ENCODE measurements at places on chromosomes 5 and 9.

DNA sequence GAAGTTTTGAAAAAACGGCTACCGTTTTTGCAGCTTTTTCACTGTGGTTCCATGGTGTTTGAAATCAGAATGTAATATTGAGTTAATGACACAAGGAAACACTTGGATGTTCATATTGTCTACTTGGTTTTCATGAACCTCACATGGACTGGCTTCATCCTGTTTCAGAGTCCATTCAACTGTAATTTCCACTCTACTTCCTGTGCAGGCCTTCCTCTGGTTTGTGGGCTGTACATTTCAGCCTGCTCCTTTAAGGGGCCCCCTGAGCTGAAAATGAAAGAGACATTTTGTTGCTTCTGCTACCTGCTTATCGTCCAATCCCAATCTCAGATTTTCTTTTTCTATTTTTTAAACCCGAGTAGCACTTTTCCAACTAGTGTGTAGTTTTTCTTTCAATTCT lies 41.8 kb upstream of the CDKN2B start:
- DNase-seq = peak; percentile 82

DNA sequence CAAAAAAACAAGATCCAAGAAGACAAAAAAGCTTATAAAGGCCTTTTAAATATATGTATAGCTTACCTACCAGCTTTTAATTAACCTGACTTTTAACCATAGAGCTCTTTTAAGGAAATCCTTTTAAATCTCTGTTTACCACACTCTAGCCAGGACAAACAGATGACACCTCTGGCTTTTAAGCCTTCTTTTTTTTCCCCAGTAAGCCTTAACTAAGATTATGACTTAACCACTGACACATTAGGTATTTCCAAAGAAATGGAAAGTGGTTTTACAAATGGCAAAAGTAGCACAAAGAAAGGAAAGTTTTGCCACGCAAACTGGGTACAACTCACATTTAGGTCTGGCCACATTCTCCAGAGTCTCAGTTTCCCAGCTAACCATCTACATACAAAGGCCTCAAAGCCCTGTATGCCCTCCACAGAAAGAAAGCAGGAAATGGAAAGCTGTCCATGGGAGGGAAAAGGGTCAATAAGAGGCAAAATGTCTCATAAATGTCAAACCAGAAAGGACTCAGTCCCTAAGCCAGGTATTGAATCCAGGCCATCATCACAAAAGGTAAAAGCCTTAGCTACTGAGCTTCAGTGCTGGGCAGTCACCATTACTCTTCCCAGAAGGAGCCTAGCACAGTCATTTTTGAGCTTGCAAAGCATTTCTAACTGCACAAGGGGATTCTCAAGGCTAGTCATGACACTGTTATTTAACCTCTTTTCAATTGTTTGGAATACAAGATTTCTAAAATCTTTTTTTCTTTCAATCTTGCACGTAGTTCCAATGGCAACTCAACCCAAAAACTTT lies 19.7 kb downstream of the TMEM161B start:
- no peak for DNase-seq

- DNase-seq = no peak
These were observed 141.3 kb downstream of the SREK1 start for GRCh38 chr5:66285343-66285922.

GRCh38 chr9:81685763-81686613 lies 3.4 kb downstream of the TLE1 start:
- no peak for DNase-seq

DNA sequence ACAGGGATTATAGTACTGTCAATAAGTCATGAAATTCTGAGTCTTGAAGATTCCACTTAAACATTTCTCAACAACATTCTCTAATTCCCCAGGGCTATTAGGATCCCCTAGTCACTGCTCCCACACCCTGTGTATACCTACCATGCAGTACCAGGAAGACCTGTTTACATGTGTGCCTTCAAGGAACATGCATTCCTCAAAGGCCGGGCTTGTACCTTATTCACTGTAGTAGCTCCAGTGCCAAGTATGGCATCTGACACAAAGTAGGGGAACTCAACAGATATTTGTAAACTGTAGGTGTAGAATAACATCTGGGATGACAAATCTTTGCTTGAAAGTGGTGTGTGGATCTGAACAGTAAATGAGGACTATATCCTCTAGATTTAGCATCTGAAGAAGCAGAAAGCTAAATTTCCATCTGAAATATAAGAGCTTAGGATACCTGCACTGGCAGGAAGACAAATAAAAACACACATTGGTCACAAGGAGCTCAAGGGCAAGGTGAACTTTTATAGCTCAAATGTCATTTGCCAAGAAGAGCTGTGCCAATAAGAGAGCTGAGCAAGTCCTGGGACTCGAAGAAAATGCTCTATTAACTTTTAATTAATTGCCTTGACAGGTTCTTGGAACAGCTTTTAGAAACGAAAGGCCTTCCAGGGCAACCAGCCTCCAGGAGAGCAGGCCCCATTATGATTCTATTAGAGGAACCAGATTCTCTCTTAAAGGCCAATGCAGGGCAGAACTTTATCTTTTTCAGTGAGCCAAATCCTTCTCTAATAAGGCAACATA lies 52.3 kb upstream of the MYOT start:
- no peak for DNase-seq

DNA sequence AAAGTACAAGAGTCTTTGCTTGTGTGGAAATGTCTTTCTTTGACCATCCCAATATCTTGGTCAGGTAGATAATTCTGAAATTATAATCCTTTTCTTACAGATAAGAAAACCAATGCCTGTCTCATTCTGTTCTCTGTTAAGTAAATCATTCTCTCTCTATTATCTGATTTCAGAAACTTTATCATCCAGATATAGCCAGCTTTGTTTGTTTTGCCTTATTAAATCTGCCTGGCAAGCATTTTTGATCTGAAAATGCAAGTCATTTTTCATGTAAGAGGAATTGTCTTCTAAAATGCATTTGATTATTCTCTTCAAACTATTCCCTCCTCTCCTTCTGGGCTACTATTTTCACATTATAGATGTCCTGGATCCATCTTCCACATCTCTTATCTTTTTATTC lies 625.5 kb downstream of the CCDC171 start:
- DNase-seq = no peak

GRCh38 chr5:117594166-117594565 lies 1019.5 kb upstream of the SEMA6A start:
- DNase-seq = no peak

- DNase-seq = no peak
These were observed 18.4 kb upstream of the ADRA1B start for GRCh38 chr5:159897786-159898393.

GRCh38 chr9:113164536-113165300 lies 13.9 kb downstream of the SLC31A2 start:
- no peak for DNase-seq

- no peak for DNase-seq
These were observed 108.5 kb upstream of the MAP1B start for GRCh38 chr5:71998746-71999145.

GRCh38 chr9:76810377-76810957 lies 46.2 kb downstream of the PCA3 start:
- DNase-seq = peak; percentile 8

DNA sequence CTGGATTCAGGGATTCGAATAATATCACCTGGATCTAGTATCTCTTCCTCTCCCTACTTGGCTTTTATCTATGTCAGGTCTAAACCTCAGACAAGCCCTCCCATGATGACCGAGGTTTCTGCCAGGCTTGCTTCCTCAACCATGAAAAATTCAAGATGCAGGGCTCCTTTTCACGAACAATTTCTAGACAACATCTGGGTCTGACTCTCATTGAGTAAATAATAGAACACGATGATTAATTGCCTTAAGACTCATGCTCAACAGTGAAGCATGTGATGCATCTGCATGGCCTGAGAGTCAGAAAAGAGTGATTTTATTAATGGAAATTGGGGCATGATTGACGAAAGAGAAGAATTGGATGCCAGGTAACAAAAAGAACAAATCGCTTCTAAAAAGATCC lies 277.2 kb upstream of the ZNF608 start:
- DNase-seq = no peak

DNA sequence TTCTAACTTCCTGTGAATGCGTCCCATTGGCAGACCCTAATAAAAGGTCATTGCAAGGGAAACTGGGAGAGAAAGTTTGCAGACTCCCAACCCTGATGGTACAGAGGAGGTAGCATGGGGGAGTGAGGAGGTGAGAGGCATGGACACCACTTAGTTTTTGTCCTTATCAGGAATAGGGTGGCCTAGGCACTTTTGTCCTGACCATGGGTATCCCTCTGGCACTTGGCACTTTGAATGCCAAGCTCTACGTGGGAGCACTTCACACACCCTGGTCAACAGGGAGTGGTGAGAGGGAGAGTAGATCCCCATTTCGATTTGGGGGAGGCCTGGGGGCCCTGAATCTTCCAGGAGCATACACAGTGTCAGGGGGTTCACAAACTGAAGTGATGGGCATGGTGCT lies 75.6 kb upstream of the SH3PXD2B start:
- DNase-seq = no peak
